EL (cell line): ENCODE measurements at places on chromosomes 7 and 10.
A peak's percentile ranks its signal among the peaks of the same experiment; 100 is the strongest.

GRCh38 chr10:59872892-59873463 is 33.4 kb downstream of the CCDC6 start:
- peak; percentile 85 for DNase-seq

DNA sequence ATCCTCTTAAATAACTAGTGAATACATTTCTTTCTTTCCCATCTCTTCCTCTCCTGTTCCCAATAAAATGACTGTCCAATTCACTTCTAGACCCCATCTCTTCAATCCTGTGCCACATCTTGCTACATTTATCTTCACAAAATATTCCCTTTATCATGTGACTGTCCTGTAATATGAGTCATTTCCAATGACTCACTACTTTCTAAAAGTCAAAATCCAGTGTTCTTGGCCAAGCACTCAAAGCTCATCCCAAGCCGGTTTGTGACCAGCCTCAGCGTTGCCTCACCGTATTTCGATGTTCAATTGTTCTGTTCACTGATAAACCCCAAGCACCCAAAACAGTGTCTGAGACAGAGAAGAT is 104.7 kb downstream of the PARD3 start:
- DNase-seq: peak; percentile 36

DNA sequence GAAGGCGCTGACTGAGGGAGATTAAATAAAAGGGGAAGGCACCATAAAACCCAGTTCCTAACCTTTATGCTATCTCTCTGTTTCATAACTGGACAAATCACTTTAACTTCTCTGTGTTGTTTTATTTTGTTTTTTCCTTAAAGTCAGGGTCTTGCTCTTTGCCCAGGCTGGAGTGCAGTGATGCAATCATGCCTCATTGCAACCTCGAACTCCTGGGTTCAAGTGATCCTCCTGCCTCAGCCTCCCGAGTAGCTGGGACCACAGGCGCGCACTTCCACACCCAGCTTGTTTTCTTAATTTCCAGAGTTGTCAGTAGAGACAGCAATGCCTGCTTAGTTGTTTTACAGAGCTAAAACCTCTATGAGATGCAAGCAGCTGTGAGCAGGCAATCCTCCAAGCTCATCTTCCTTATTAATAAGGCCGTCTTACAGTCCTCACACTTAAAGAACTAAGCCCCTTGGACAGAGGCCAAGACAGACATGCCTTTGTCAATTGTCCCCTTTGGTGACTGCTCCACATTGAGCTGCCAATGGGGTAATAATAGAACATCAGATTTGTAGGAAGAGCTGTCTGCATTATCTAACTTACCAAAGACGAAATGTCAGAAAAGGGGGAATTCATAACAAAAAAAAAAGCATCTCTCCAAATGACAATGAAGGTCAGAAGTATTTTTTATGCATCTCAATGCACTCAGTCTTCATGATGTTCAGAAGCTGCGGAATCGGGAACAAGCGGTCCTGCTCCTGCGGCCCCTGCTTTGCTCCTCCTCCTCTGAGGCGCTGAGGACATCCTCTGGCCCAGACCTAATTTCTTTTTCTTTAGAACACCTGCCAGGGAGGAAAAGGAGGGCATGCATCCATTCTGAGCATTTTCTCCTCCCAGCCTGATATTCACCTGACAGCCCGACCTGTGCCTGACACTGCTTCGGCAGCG is 62.7 kb upstream of the RNF32 start:
- no peak for DNase-seq

DNA sequence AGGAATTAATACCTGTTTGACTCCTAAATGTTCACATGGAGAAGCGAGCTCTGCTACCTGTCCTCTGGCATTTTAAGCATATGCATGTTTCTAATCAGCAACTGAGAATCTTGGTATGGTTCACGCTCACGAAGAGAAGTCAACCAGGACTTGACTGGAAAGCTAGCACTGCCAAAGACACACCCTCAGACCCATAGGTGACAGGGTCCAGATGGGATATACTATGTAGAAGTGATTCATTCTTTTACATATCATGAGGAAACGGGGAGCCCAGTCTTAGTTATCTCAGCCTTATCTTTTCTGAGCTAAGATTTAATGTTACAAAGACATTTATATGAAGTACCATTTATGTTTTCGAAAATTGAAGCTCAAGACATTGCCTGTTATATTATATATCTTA is 313.0 kb downstream of the DOCK4 start:
- DNase-seq: no peak

GRCh38 chr10:86193841-86194240 is 172.8 kb downstream of the GRID1 start:
- no peak for DNase-seq

GRCh38 chr7:47358357-47358756 is 223.6 kb downstream of the TNS3 start:
- no peak for DNase-seq

DNA sequence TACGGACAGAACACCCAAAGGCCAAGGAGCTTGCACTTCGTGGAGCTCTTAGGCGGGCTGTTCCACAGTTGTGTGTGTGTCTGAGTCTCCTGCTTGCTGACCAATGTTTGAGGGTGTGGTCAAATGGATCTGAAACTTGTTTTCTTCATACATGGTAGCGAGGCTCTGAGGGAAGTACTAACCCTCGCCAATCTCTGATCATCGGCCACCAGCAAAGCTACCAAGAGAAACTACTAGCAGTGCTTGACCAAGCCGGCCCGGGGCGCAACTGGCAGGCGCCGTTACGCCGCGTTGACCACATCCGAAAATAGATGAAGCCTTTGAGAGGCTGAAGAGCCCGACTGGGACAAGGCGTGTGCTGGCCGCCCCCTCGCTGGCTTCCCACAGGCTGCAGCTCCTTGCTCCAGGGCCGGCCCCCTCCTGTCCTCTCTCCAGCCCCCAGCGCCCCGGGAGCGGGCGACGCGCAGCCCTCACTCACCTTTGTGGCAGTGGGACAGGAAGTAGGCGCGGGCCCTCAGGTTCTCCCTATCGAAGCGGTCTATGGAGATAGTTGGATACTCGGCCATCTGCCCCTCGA is 384 bp downstream of the DCLRE1C start:
- peak; percentile 74 for DNase-seq

DNA sequence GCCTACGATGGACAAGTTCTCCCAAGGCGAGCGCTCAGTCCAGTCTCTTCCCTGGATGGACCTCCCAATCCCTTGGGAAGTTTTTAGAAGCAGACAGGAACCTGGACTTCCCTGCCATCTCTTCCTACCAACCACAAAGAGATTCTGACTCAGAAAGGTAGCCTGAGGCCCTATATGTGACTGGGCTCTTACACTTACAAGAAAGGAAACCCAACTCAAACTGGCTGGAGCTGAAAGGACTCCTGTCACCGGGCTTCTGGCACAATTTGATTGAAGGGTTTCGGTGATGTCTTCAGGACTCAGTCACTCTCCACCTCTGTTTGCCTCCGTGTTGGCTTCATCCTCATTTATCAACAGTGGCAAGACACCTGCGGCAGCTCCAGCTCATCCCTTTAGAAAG is 3.7 kb upstream of the COL13A1 start:
- peak; percentile 45 for DNase-seq

- DNase-seq: no peak
Observed at GRCh38 chr10:119132521-119133345, 28.8 kb downstream of the DENND10 start.

GRCh38 chr10:77290528-77291155 is 347.0 kb downstream of the KCNMA1 start:
- DNase-seq: peak; percentile 98

DNA sequence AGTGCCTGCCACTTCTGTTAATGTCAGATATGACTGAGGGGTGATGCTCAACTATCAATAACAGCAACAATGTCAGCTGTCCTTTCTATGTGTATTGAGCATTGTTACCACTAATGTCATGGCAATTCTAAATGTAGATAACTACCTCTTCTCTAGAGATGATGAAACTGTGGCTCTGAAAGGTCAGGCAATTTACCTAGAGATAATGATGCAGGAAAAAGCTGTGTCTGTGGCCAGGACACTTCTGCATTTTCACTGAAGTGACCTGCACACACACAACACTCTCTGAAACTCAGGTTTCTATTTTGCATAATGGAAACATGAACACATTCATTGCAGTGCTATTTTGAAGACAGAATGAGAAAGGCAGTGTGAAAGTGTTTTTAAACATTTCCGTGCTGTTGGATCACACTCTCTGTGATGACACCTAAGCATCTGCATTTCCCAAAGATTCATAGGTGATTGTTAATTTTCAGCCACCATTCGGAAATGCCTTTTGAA is 148.2 kb downstream of the KCND2 start:
- DNase-seq: no peak

DNA sequence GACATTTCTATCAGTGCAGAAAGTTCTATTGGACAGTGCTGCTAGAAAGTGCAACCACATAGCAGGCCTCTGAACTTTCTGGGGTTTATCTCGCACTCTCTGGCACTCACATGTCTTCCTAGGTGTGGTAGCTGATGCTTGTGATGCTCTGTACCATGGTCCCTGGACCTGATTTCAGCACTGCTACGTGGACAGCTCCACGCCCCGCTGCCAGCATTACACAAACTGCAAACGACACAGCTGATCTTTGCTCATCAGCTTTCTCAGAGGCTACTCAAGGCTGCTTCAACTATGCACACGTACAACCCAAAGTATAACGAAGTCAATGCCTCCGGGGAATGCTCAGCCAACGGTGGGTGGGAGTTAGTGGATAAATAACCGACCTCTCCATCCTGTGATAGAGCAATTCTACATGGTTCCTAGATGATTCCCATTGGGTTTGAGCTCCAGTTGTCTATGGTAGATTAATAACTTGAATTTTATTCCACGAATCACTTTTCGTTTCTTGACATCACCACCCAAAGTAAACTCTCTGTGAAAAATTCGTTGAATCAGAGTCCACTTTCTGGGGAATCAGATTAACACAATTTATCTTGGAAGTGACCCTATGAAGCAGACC is 302.5 kb downstream of the ACTR3B start:
- DNase-seq: no peak

GRCh38 chr10:133357285-133358161 is at the start of gene FUOM:
FUOM (minus strand) TSS chr10:133358019; CDS start chr10:133358007, 12 bp downstream.
- peak; percentile 58 for DNase-seq

- no peak for DNase-seq
Observed at GRCh38 chr10:42809676-42810075, 27.1 kb downstream of the BMS1 start.

DNA sequence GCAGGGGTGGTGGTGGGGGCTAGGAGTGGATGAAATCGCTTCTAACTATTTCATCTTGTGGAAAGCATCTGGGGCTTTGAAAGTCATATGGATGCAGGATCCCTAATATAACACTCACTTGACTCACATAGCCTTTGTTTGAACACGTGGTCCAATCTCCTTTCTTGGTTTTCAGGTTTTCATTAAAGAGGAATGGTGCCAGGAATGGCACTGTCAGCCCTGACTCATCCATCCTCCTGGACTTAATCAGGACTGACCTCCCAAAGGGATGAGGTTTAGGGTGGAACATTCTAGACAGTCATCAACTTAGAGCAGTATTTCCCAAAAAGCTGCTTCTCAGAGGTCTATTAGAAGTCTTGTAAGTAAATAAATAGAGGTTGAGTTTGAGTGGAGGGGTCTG is 162.0 kb upstream of the PLXNA4 start:
- peak; percentile 88 for DNase-seq

DNA sequence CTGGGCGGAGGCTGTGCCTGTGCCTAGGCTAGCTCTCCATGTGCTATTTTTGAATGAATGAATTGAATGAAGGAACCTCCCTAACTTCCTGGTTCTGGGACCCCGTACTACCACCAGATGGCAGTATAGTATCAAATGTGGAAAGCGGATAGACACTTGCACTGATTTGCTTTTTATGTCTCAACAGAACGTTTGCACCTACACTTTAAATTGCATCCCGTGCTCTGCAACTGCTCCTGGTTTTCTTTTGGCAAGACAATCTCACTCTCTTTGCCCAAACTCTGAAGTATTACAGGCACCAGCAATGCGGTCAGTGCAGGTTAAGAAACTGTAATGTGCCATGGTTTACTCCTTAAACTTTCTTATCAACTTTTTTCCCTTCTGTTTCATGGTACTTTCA is 6.5 kb downstream of the FZD8 start:
- peak; percentile 63 for DNase-seq

DNA sequence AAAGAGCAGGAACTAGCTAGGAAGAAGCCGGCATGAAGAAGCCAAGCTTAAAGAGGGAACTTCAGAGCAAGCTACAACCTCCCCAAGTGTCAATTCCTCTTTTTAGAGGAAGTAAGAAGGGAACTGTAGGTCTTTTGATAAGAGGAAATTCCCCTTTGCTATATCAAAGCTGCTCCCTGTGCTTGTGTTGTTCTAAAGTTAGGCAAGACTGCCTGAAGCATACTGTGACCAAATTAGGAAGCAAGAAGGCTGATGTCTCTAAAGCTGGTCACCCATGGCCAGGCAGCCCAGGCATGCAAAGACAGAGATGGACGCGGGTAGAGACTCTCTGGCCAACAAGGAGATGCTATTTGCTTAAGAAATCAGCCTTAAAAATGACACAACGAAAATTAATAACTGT is 87.9 kb downstream of the RNF216 start:
- DNase-seq: peak; percentile 80

DNA sequence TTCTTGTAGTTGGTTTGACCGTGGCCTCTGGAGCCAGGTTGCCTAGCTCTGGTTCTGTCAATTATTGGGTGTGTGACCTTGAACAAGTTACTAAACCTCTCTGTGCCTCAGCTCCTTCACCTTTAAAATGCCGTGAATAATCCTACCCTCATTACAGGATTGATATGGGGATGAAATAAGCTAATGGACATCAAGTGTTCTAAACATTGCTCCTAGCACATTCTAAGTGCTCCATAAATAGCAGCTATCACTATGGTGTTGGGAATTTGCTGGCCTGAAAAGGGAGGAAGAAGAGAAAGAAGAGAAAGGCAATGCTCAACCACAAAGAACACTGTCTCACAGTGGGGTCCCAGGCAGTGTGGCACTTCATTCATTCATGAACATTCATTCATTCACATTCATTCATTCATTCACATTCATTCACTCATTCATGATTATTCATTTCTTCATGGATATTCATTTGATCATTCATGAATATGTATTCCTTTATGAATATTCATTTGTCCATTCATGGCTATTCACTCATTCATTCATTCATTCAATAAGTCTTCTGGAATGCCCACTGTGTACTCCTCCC is 38.8 kb downstream of the TMEM130 start:
- no peak for DNase-seq
